HFFc6 (cell line): ENCODE measurements at places on chromosomes 6 and 20.
A peak's percentile ranks its signal among the peaks of the same experiment; 100 is the strongest.

GRCh38 chr6:140979642-140980091 lies 1153.1 kb upstream of the GJE1 start:
- DNase-seq, result peak; percentile 74

GRCh38 chr6:170174124-170174770 lies 116.6 kb downstream of the DLL1 start:
- no peak for DNase-seq

GRCh38 chr6:148625609-148626008 lies 121.2 kb upstream of the UST start:
- DNase-seq, result no peak

DNA sequence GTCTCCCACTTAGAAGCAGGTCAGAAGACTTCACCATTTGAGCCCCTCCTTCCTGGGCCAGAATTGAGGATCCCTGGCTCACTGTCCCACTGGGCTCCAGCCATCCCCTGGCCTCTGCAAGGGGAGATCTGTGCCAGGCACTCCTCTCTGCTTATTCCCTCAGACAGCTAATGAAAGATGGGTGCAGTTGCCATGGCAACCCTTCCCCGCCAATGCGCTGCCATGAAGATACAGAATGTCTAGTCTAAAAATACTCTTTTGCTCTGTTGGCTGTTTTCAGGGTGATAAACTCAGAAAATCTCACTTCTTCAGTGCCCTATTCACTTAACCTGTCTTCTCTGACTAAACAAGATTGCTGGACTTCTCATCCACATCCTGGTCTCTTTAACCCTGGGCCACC lies 13.6 kb upstream of the TTLL2 start:
- no peak for DNase-seq

- no peak for DNase-seq
These were observed 506.8 kb upstream of the CITED2 start for GRCh38 chr6:139881236-139881635.

DNA sequence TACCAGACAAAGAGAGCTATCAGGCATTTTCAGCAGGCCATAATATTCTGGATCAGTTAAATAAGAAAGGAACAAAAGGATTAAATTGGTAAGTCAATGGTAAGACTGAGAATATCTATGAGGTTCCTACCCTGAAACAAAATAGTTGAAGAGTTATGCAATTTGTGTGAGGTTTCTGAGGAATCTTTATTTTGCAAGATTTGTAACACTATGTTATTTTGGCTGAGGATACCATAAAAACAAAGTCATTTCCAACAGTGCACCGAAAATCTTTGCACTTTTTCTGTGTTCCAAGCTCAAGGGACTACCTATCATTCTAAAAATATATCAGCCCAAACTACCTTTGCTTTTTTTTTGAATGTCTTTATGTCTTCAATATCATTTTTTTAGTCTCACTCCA lies 383.3 kb upstream of the CITED2 start:
- DNase-seq, result peak; percentile 35

- no peak for DNase-seq
These were observed 175.8 kb upstream of the GGTLC1 start for GRCh38 chr20:24164360-24164759.

DNA sequence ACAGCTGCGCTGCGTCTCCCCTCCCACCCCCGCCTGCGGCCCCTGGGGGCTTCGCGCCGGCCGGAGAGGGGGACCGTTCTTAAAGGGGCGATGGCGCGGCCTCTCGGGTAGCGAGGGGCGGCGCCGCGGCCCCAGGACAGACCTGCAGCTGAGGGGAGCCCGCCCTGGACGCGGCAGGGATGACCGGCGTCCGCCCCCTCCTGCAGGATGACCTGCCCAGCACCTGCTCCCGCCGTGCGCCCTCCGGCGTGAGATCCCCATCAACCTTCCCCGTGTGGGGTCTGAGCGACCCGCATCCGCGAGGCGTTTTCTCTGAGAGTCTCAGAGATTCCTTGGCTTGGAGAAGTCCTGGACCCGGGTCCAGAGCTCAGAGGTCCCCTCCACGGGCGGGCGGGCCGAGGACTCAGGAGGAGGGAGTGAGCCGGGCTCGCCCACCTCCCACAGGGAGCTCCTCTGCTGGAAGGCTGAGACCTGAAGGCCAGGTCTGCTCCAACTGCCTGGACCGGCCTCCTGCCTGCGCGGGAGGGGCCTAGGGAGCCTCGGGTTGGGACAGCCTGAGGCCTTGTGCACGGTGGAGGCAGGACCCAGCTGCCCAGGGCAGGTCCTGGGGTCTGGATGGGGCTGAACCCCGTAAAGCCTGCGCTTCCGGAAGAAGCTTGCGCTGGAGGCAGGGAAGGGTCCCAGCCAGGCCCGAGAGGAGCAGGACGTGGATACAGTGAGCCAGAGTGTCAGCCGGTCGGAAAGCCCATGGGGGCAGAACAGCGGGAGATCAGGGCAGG lies 532 bp upstream of the NKAIN4 start:
- no peak for DNase-seq

GRCh38 chr6:104187616-104188015 lies 672.1 kb downstream of the HACE1 start:
- no peak for DNase-seq

DNA sequence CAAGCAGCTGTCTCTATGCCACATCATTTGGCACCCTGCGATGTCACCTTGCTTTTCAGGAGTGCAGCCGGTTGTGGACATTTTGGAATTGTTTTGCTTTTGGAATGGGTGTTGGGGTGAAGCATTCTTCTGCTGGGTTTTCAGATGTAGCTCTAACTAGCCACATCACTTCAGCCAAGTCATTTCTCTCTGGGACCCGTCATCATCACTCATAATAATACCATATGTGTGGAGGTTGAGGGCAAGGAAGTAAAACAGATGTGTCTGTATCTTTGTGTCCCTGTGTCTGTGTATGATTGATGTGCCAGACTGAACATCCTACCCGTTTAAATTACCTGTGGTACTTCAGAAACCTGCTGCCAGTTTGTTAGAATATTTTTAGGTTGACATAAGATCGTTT lies 49.5 kb upstream of the TULP4 start:
- DNase-seq, result no peak

GRCh38 chr20:49658508-49658907 lies 55.2 kb downstream of the B4GALT5 start:
- no peak for DNase-seq

DNA sequence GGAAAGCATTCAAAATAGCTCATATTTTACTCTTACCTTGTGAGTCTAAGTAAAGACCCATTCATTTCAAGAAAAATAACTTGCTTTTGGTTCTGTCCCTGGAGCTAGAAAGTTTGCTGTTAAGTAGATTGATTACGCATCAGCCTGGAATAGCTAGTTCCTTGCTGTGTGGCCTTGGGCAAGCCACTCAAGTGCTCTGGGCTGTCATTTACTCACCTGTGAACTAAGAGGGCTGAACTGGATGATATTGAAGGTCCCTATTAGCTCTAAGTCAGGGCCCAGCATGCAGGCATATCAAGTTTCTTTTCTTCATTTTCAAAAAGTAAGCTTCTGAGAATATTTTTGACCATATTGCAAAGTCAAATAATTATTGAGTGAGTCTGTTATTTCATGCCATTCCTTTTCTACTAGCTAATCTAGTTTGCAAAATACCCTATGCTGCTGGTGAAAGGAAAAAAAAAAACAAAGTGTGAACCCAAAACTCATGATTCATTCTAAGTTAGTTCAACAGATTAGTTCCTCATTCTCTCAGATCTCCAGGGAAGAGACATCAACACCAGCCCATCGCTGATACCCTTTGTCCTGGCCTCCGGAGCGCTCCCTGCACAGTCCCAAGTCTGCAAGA lies 106.5 kb upstream of the GMDS start:
- peak; percentile 32 for DNase-seq
